Left cardiac atrium (tissue), 4 donors: ENCODE measurements at places on chromosomes 5 and 9. TPM values are rescaled to one million over a fixed set of nuclear protein-coding genes. Genes with fewer than 3 reads are reported as not detected.

ZDHHC11 gene
- 31.1 TPM for total RNA-seq

BRD8 gene
- 19.8 TPM for total RNA-seq

DNA sequence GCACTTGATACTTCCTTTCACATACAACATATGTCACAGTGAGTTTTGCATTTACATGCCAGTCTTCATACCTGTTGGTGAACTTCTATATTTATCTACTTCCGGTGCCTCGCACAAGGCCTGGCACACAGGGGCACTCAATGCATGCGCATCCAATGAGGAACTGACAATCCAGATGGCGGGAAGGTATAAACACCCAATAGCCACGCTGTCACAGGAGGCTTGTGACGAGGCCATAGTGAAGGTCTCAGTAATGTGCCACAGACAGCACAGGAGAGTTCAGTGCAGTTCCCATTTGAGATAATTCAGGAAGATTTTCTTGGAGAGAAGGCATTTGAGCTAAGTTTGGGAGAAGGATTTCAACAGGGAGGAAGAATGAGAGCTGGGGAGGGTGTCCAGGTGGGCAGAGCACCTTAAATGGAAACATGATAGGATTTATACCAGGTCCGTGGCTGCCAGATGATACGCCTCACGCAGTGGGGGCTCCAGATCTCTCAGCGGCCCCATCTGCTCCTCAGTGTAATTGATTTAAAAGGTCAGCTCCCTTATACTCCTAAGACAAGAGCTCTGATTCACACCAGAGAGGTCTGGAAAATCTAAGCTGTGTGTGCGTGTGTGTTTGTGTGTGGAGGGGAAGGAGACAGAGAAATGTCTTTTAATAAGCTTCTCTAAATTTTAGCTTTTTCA, 206.2 kb downstream of the DCP2 start:
- no peak for DNase-seq

NEUROG1 gene
- total RNA-seq, result not detected

DNA sequence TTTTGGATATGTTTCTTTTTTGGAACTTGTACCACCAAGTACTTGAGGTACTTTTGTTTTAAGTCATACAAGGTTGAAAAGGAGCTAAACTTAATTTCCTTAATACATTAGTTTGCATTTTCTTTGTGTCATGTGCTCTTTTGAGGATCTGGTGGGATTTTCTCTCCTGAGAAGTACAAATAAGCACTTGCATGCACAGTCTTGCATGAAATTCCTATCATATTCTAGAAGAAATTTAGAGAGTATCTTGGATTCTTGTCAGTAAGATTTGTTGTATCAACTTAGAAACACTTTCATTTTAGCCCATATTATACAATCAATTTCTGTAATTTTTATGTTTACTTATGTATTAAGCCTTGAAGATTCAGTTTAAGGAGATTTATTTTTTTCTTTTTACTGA, 64.9 kb downstream of the CCNH start:
- DNase-seq, result no peak

- no peak for DNase-seq
These were observed 10.1 kb downstream of the ACO1 start for GRCh38 chr9:32394381-32395049.

SPINK6 gene
- not detected for total RNA-seq

IL13 gene
- not detected for total RNA-seq

SPINK9 gene
- not detected for total RNA-seq

ADGRD2 gene
- total RNA-seq, result not detected

MEIKIN gene
- total RNA-seq, result not detected

DNA sequence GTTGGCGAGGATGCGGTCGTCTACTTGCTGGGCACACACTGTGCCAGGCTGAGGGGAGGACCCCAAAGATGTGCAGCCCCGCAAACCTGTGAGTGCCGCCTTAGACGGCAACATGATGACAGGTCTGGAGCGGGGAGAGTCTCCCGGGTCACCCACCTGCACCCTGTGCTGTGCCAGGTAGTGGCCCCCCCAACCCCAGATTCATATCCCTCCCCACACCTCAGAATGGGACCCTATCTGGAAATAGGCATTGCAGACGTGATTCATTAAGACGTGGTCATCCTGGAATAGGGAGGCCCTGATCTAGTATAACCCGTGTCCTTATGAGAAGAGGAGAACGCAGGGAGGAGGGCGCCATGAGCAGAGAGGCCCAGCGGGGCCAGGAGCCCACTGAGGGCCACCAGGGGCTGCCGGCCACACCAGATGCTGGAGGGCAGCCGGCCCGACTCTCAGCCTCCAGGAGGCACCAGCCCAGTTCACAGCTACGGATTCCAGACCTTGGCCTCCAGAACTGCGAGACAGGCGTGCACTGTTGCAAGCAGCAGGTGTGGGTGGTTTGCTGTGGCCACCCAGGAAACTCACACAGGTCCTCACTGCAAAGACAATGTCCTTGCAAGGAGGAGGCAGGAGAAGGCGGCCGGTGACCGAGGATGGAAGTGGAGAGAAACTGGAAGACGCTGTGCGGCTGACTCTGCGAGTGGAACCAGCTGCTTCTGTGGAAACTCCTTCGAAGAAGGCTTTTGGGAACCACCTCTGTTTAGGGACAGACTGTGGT, 131.9 kb upstream of the LPCAT1 start:
- DNase-seq, result no peak

DNA sequence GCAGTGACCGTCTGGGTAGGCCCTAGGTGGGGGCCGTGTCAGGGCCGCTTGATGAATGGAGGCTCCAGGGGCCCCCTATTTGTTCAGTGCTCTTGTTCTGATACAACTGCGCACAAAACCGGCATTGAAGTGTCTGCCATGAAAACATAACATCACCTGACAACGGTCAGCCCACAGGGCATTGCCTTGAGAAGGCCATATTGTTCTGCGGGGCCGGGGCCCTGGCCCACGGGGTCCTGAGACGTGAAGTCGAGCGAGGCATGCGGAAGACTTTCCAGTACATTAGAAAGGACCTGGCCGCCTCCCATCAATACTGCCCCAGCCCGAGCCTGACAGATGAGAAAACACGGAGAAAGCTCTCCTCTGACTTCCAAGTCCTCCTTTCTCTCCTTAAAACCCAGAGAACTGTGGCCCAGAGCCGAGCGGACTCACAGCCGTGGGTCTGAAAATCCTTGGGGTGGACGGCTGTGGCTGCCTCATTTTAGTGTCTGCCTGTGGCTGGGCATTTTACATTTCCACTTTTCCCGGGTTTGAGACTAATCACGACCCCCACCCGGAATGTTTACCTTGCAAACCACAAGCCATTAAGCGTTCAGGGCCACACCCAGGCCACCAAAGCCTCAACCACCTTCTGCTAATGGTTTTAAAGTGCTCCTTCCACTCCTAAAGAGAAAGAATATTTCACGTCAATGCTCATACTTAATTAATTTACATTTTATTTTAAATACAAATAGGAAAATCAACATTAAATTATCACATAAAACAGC, 391.0 kb upstream of the IRX2 start:
- no peak for DNase-seq

DCTN3 gene
- total RNA-seq, result 109 TPM

- no peak for DNase-seq
These were observed 622.0 kb upstream of the DAB2 start for GRCh38 chr5:40046792-40047191.

DNA sequence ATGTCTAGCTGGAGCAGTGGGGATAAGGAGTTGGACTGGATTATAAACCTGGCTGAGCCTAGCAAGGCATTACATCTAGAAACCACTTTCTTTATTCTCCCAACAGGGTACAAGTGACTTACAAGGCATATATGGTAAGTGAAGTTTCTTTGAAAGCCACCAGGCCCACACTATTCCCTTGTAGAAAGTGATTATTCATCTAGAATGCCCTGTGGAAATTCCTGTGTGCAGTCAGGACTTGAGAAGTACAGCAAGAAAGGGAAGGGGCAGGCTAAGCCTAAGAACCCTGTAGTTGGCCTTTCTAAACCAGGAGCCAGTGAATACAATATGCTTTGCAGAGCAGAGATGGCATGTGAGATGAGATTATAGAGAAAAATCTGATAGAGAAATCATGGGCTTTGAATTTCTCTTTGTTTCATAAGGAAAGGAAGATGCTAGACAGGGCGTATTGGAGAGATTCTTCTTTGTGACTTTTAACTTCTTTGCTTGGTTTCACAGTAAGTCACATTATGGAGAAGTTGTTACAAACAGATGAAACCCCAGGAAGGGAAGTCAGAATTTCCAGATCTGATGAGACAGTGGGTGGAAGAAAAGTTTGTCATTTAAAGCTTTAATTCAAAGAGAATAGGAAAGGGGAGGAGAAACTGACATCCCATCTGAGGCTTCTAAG, 321.7 kb downstream of the NDUFS4 start:
- DNase-seq, result no peak

GRCh38 chr5:64457846-64458245, 48.0 kb upstream of the RGS7BP start:
- DNase-seq, result no peak

DNA sequence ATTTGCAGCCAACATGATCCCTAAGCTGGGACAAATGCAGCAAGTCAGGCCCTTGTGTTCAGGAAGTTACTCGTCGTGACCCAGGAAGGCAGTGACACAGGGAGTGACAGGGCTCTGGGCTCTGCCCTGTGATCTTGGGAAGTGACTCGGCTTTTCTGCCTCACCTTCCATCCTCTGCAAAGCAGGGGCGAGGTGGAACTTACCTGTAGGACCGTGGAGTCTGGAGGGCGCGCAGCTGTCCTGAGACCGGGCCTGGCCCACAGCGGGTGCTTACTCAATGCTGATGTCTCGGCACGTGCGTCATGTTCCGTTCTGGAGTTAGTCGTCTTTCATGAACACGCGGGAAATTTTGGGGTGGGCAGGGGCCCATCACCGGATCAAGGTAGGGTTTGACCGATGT, 22.8 kb upstream of the LPCAT1 start:
- DNase-seq, result no peak

DNA sequence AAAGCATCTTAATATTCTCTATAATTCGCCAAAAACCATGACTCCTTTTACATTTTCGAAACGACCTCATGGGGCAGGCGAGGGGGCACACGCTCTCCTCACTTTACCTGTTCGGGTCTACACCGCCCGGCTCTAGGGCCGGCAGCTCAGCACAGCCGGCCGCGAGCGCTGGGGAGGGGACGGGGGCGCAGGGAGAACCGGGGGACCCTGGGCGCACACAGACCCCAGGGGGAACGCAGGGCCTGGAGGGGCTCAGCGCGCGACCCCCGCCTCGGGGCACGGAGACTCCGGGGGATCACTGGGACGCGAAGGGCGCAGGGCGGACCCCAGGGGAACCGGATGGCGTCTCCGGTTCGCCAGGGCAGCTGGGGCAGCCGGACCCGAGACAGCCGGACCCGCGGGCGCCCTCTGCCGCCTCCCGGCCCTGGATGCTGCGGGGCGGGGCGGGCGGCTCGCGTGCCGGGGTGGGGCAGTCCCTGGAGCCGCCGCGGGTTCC, at the start of gene AHRR:
TSS of gene AHRR (plus strand) at position 485 of the 496 bp plus-strand sequence. CDS start 22,189 bp downstream, outside the sequence.
- peak; percentile 69 for DNase-seq

DPYSL3 gene
- total RNA-seq, result 42.4 TPM

DBH gene
- total RNA-seq, result not detected

DNA sequence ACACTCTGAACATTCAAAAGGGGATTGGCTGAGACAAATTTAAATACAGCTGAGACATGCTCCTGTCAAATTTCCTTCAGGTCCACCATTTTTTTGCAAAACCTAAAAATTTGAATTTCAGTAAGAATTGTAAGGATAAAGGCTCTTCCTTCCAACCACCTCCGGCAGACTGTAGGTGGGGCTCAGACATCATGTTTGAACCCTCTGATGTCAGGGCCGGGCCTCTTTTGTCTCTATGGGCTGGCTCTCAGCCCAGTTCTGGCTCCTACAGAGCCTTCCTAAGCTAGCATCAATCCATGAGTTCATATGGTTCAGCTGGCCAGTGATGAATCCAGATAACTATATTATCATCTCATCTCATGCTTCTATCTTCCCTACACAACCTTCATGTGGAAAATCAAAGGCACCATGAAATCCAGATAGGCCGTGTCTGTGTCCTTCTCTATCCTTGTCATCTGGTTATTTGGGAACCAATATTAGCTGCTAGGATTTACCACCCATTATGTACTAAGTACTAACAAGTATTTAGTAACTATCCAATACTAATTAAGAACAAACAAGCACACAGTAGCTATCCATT, 44.2 kb downstream of the NIPSNAP3B start:
- no peak for DNase-seq

DNA sequence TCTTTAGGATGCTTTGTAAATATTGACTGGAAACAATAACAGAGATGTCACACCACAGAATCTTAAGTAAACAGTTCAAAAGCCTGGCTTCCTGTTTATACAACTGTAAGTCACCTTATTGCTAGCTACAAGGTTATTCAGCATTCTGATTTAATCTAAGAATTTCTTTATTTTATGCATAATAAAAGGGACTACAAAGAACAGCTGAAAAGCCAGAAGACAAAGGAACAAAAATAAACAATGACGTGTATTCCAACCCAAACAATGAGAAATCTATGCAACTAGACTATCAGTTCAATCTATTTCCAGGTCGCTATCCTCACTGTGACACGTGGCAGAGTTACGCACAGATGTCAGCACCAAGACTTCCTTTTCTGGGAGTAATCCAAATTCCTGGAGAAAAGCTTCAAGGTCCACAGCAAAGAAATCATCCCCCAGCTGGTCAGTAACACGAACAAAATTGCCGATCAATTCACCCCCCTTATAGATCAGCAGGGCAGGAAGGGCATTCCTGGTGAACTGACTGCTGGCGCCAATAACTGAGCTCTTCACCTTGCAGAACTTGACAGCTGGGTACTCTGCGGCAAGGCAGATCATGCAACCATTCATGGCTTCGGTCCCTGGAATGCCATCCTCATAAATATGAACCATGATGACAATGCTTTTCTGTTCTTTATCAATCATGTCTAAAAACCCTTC, 8.4 kb downstream of the PDCL start:
- no peak for DNase-seq

DNA sequence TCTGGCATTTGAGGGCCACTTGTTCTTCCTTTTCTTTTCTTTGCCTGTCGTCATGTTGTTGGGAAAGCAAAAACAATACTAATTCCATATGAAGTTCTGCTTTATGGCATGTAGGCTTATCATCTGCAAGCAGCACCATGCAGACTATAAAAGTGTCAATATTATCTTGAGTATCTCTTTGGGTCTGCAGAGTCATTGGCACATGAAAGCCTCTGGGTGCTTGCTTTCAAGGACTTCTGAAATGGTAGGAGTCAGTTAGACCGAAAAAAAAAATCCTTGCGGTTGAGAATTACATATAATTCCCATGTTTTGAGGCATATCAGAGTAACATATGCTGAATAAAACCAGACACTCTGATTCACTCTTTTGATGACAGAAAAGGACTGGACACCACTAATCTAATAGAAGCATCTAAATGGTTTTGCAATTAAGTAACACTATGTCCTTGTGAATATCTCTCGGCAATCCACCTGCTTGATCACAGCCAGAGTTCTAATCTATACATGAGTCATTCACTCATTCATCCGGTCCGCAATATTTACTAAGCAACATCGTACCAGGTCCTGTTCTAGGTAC, 44.4 kb downstream of the GNAQ start:
- no peak for DNase-seq

GRCh38 chr5:141637767-141638419, 1.1 kb downstream of the RELL2 start:
- DNase-seq, result peak; percentile 75

DNA sequence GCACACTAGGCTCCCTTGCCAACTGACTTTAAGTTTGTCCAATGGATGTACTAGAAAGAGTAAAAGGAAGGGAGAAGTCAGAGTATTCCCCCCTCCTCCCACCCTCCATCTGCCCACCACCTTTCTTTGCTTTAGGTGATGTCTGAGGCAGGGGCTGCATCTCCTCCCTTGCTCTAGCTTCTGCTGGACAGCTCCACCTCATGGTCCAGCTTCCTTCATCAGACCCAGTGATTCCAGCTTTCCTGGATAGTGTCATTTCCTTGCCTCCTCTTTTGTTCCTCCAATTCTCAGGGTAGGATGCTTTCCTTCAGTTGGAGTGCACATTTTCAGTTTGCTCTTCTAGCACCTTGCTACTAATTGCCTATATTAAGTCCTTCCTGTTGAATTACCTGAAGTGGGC, 67.4 kb downstream of the RAD23B start:
- DNase-seq, result no peak
